ENCODE measurements at places on chromosomes 7 and 10.

GRCh38 chr7:93040355-93040754, 77.4 kb downstream of the SAMD9 start:
- no peak for DNase-seq

DNA sequence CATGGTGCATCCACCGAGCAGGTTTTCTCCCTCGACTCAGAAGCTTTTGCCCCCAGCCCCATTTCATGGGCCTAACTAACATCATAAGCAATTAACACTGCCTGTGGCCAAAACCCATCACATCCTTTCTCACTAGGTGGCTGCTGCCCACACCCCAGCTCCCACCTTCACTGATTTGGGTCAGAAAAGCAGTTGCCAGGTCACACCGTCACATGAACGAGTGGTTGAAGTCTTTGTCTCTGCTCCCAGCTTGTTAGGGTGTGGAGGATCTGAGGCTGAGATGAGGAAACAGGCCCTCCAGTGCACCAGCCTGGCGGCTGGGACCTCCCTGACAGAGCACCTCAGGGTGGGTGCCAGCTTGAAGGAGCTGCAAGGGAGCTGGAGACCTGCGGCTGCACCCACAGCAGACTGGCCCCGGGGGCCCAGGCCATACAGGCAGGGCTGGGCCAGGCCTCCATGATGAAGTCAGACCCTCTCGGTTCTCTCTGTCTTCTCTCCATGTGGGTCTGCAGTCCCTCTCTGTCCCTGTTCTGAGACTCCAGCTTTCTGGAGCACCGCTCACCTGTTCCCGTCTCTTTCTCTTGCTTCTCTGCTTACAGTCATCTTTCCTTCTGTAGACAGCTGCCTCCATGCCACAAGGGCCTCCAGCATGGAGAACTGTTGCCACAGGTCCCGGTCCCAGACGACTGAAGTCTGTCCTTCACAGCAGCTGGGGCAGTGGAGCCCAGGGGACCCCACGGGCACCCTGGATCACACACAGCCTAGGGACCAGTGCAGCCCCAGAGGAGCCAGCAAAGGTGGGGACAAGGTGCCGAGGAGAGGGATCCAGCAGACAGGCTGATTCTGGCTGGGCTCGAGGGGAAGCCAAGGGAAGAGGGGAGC, 13.8 kb upstream of the INPP5A start:
- DNase-seq: no peak

DNA sequence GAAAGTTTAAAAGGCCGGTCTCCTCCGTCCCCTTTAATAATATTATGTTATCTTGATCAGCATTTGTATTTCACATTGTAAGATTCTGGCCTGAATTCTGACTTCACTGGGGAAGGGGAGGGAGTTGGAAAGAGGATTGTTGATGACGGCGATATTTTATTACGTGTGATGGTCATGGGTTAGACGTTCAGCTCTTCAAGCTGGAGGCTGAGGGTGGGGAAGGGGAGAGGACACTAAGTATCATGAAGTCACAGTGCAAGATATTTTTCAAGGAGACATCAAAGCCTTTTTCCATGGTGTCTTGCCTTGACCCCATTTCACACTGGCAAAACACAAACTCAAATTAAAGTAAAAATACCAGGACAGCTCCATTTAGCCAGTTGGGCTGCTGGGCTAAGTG, 126.7 kb downstream of the WDR11 start:
- DNase-seq: no peak

DNA sequence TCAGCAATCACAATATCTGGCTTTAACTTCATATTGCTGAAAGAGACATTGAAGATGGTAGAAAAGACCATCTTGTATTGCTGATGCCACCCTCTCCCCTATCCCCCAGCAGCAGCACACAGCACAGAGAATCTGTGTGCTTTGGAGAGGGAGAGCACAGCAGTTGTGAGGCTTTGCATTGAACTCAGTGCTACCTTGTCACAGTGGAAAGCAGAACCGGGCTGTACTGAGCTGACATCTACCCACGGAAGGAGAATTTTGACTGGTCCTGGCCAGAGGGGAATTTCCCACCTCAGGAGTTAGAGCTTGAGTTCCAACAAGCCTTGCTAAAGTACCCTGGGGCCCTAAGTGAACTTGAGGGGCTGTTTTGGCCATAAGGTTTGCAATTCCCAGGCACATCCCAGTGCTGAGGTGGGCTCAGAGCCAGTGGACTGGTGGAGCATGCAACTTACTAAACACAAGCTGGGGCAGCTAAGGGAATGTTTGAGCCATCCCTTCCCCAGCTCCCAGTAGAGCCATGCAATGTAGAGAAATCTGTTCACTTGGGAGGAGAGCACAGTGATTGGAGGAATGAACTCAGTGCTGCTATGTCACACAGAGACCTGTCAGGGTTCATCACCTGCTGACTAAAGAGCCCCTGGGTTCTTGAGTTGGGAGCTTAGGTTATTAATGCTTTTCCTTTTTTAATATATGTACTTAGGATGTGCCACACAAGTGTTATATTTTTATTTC, 62.1 kb downstream of the OR13A1 start:
- DNase-seq: no peak

GRCh38 chr7:1460821-1461645, 1.8 kb upstream of the MICALL2 start:
- peak; percentile 23 for DNase-seq

DNA sequence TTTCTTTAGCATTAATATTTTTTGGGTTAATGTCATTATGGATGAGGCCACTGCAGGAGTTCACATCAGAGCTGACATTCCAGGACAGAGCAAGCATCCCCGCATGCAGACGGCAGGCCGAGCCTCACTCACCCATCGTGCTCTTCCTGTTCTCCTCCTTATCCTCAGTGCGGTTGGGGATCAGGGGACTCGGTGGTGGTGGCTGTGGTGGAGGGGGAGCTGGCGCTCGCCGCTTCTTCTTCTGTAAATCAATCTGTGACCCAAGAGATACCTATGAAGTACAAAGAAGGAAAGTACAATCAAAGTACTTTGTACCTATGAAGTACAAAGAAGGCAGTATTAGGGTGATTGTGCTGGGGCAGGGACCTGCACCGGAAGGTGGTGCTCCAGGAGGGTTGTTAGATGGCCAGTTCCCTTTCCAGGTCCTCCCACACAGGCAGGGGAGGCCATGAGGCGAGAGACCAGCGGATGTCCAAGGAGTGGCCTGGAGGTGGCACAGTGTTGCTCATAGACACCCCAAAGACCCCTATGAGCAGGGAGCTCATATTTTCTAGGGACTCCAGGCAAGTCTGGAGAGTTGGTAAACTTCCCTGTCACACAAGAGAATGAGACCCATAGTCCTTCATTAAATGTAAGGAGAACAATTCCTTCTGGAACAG, 231.4 kb downstream of the COBL start:
- DNase-seq: no peak

DNA sequence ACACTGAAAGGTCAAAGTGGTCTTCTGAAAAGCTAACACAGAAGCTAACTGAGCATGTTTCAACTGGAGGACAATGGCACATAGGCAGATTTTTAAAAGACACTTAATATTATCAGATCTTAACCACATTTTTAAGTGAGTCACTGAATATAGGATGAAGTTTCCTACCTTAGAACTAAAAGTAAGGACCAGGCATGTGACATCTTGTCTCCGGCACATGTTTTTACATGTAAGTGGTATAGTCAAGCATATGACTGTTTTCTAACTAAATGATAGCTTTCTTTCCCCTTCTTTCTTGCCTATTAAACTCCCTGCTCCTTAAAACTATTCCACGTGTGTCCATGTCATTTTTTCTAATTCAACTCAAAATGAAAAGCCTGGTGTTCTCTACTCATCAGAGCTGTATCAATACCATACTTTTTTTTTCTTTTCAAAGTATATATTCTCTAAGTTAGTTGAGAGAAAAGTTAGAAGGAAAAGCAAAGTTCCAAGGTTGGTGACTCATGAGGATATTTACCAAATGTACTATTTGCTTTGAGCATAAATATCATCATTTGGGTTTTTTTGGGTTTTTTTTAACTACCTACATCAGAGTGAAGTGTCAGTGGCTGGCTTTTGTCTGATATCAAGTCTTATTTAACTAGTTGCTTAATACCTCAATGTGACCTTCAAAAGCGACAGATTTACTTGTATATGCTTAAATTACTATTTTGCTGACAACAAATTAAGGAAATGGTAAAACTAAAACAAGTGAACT, 127.5 kb downstream of the CRPPA start:
- no peak for DNase-seq

DNA sequence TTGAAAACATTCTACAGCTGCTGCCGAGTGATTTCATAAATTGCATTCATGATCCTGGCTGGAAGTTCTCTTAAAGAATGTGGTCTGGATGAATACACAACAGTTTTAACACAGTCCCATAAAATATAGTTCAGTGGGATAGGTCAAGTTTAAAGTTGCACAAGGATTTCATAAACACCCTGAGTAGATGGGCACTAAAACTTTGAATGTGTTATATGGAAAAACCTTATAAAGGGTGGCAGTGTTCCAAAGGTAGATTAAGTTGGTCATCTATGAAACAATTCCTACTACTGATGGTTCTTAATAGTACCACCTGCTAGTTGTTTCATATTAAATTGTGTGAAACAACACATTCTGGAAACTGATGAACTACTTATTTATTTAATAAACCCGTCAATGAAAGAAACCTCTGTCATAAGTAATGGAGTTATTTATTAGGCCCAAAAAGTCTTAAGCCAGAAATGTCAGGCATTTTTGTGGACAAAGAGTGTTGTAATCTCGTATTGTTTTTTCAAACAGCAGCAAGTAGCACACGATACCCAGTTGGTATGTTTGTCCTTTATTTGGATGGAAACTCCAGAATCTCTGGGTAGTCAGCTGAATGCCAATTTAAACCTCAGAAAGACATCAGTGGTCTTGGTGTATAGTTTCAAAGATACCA, 14.3 kb upstream of the RPA3 start:
- peak; percentile 45 for DNase-seq

GRCh38 chr10:70234668-70235447, 1.6 kb upstream of the PPA1 start:
- DNase-seq: peak; percentile 47

DNA sequence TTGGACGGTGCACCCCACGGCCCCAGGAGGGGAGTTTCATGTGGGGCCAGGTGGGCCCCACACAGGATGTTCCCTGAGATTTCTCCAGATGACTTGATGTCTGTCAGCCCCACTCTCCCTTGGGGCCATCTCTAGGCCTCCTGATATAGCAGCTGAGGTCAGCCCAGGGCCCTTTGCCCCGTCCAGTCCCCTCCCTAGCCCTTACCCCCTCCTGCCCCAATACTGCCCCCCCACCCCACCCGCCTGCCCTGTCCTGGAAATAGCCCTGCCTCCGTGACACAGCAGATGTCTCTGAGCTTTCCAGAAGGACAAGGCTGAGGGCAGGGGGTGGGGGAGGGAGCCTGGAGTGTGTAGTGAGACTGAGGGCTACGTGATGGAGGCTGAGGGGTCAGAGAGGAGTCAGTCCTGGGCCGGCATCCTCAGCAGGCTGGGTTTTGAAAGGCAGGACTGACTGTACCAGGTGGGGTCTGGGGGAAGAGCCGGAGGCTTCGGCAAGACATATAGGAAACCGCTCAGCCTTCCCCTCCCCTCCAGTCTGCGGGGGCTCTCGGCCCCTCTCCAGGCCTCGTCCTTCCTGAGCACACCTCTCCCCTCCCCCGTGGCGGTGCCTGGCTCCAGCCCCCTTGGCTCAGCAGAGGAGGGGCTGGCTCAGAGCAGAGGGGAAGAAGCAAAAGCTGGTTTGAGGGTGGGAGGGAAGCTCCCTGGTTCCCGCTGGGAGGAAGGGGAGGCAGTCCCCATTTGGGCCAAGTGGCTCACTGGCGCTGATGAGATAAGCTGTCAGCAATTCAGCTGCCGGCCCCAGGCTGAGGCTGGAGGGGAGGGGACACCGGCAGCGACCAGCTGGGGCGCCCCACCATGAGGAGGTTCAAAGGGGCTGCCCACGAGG, 2.0 kb downstream of the FLNC start:
- peak; percentile 56 for DNase-seq

- no peak for DNase-seq
Measured at GRCh38 chr7:27992755-27993493, 187.7 kb downstream of the JAZF1 start.

- DNase-seq: no peak
Measured at GRCh38 chr7:108648989-108649388, 79.3 kb downstream of the DNAJB9 start.

GRCh38 chr10:95560278-95561176, 644 bp downstream of the SORBS1 start:
- peak; percentile 24 for DNase-seq

DNA sequence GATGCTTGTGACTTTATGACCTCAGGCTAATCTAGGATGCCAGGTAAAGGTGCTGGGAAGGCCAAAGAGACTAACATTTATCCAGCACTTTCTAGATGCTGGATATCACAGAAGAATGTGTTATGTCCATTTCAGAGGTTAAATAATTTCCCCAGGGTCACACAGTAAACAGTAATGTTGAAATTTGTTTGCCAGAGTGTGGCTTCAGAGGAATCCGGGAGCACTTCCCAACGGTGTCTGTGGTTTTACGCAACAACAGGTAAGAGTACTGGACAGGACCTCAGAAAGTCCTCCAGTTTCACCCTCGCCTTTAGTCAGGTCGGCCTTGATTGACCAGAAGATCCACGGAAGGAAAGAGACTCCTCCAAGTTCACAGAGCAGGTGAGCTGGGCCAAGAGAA, 1.7 kb downstream of the SHTN1 start:
- DNase-seq: no peak

GRCh38 chr7:157567666-157568065, 230.9 kb downstream of the DNAJB6 start:
- DNase-seq: no peak

- DNase-seq: no peak
Measured at GRCh38 chr7:108618056-108618455, 48.4 kb downstream of the DNAJB9 start.

DNA sequence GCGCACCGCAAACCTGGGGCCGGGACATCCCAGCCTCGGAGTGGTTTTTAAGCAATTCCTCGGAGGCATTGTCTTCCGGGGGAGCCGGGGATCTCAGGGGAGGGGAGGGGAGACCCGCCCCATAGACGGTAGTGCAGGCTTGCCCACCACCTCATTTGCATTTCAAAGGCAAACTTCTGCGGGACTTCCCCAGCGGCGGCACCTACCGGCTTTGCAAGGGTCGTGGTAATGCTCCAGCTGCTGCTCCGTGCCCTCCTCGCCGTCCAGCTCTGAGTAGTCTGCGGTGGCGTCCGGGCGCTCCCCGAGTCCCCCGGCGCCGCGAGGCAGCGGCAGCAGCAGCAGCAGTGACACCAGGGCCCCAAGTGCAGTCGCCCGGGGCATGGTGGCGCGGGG, 425 bp downstream of the TLL2 start:
- DNase-seq: no peak

DNA sequence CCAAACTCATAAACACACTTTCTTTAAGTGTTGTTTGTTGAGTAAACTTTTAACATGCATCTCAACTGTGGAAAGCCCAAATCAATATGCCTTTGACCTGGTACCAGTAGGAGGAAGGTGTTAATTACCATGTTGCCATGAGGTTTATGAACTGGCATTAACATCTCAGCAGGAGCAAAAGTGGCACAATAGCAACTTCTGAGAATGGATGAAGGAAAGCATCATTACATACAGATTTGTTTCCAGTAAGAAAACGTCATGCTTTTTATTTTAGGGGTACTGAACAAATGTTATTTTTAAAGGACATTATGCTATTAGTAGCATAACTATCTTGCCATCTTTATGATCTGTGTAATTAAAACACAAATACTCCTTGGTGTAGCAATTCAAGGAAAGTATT, 51.1 kb downstream of the ARMC3 start:
- no peak for DNase-seq

- no peak for DNase-seq
Measured at GRCh38 chr10:95406651-95407280, 116.0 kb upstream of the PDLIM1 start.

Data from EL (cell line).